Thoracic aorta (tissue), 2 donors: ENCODE measurements at places on chromosomes 6 and 20. TPM values are rescaled to one million over a fixed set of nuclear protein-coding genes. Genes with fewer than 3 reads are reported as not detected.

- no peak for DNase-seq
Measured at GRCh38 chr20:33853507-33853813, 42.3 kb downstream of the CHMP4B start.

DNA sequence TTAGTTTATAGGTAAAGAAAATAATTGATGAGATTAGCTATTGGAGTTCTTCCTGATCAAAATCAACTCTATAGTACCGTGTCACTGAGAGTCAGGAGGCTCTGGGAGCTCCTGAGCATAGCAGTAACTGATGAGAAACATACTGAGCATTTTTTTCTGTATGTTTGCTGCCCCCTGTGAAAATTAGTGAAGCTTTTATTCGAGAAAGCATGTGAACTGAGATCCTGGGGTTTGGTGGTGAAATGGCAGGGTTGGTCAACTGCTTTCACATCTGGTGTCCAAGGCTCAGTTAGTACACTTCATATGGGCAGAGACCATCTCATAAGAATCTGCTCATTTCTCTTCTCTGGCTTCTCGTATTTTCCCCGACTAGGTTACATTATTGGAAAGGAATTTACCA lies 4.1 kb upstream of the ABT1 start:
- DNase-seq, result no peak

DNA sequence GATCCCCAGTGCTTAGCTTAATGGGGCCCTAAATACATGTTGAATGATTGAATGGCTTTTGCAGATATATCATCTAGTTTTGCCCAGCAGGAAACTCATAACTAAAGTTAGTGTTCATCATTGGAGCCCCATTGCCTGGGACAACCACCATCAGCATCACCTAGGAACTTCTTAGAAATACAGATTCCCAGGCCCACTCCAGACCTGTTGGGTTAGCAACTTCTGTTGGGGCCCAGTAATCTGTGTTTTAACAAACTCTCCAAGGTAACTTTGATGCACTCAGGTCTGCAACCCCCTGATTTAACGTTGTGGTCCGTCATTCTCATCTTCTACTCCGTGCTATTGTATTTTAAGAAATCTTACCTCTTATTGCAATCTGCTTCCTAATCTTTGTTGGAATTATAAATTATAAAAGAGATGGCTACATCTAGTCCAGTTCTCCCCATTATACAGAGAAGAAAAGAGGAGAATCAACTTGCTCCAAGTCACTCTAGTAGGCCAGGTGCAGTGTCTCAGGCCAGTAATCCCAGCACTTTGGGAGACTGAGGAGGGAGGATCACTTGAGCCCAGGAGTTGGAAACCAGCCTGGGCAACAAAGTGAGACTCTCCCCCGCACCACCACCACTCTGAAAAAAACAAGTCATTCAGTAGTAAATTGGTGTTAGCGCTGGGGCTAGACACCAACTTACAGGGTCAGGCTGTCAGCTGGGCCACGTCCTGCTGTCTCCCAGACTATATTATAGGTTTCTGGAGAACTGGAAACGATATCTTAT lies 13.7 kb downstream of the FOXP4 start:
- DNase-seq, result no peak

DNA sequence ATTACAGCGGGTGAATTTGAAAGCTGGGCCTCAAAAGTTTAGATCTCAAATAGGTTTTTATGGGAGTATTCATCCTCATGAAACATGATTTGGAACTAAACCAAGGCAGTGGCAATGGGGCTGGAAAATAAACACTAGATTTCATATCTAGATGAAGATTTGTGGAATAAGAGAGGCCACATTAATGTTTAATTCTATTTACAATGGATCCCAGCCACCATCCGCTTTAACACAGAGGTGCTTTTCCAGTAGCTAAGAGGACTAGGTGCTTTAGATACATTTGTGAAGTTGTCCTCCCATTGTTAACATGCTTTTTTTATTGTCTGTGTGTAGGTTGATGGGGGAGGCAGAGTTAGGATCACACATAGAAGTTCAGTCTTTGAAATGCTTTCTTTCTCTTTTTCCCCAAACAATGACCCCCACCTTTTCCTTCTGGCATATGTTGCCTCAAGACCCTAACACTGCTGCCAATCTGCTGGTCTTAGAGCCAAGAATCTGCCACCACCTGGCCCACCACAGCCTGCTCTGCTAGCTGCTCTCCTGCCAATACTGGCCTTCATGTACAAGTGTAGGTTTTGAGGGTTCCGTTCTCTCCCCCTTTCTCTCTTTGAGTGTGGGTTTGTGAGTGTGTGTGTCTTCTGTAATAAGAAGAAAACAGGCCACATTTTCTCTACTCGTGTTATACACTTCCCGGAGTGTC lies 27.8 kb upstream of the GFRAL start:
- DNase-seq, result no peak

GRCh38 chr6:158467923-158468322 lies 92.0 kb upstream of the TMEM181 start:
- no peak for DNase-seq

- DNase-seq, result no peak
Measured at GRCh38 chr6:134307870-134308269, 10.0 kb downstream of the SGK1 start.

GRCh38 chr6:78701407-78701806 lies 165.9 kb upstream of the IRAK1BP1 start:
- DNase-seq, result no peak

DNA sequence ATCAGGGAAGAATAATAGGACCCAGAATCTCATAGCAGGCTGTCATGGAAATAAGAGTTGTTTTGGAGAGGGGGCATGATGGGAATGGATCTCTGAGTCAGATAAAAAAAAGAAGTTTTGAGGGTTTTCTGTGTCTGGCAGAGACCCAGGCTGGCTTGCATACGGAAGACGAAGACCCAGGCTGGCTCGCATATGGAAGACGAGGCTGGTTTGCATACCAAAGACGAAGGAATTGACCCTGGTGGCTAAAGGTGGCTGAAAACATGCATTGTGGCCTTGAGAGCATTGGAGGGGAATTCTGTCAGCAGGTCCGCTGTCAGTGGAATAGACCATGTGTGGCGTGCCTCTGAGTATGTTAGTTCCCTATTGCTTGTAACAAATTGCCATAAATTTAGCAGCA lies 335.1 kb downstream of the BTBD3 start:
- DNase-seq, result no peak

DNA sequence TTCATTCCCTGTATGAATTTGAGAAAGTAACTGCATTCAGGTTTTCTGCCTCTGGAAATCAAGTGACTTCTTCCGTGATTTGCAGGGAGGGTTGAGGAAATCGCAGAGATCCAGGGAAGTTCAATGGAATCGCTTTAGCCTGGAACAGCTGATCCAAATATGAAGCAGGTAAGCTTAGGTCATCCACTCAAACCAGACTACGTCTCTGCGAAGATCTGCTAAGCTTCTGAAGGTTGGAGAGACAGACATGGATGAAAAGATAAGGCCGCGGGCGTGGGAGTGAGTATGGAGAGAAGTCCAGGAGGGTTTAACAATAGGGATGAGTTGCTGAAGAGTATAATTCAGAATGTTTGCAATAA lies 34.2 kb upstream of the BTN3A2 start:
- no peak for DNase-seq

DNA sequence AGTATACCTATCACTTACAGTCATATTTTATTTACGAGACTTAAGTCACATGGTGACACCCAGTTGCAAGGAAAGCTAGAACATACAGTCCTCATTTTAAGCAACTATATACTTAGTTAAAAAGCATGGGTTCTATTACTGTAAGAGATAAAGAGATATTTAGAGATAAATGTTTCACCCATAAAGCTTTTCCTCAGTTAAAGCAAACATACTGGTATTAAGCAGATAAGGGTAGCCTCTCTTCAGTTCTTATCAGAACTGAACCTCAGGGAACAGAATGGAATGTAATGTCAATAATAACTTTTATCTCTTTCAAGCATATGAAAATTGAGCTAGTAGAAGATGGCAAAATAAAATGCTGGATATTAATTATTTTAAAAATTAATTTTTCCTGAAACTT lies 9.9 kb upstream of the ASCC3 start:
- no peak for DNase-seq

- no peak for DNase-seq
Measured at GRCh38 chr6:146598772-146599405, at the start of gene ADGB. TSS of gene ADGB (plus strand) at chr6:146598972. CDS start at chr6:146599041, 69 bp downstream.

Gene TGM2
- total RNA-seq, result 755 TPM

Gene PBOV1
- total RNA-seq, result not detected

Gene TBC1D32
- 10.4 TPM for total RNA-seq

Gene IRF4
- 1.8 TPM for total RNA-seq

Gene CCN6
- total RNA-seq, result not detected

Gene RBPJL
- not detected for total RNA-seq

Gene ARHGAP40
- total RNA-seq, result not detected
